ENCODE measurements at places on chromosomes 4 and X.

DNA sequence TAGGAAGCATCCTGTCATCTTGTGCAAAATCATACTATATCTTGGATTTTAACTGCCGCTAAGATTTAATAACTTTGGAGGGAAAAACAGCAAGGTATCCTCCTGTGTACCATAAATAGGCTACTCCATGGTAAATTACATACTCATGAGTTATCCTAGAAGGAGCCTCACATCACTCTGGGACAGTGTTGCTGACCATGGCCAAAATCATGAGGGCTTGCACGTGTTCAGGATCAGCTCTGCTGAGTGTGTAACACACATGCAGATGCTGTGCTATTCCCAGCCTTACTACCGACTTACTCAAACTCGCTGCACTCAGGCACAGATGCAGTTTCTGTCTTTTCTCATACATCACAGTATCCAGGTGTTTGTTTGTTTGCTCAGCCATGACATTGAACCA, 56.6 kb downstream of the DKK2 start:
- DNase-seq, result no peak

DNA sequence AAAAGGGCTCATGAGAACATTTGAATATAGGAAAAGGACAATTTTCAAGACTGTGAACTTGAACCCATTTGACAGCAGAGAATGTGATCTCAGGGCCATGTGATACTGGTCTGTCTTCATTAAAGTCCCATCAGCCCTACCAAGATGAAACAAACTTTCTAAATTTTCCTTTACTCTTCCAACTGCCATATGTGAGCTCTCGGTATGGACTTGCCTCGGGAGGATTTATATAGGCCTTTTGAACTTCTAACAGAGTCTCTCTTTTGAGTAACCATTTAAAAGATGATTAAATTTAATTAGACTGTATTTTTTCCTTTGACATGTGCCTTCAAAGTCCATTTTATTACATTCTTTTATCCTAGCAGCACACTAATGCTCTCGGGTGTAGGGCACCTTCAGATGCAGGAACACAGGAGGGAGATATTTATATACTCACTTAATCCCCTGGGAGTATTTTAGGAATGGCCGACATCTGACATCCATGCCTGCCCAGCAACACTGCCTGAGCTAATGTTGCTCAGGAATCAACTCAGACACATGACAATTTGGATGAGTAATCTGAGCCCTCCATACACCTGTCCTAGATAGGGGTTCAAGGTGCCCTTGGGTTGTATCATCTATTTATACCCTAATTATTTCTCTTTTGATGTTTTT, 155.0 kb downstream of the SLC7A11 start:
- DNase-seq, result no peak

DNA sequence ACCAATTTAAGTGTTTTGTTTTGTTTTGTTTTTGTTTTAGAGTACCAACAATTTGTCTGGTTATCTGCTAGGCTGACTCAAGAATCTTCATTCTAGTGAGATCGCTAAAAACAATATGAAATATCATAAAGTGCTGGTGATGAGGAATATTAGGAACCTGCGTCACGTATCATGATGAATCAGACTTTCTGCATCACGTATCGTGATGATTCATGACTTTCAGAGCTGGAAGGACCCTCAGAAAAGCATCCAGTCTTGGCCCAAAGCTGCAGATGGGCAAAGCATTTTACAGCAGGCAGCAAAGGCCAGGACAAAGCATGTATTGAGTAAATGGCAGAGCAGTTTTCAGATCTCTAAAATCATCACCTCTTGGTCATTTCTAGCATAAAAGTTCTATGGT, 278.0 kb upstream of the BOD1L1 start:
- DNase-seq, result no peak

GRCh38 chr4:177100307-177100706, 209.4 kb upstream of the NEIL3 start:
- DNase-seq, result no peak

- no peak for DNase-seq
Observed at GRCh38 chr4:23946299-23946698, 56.5 kb upstream of the PPARGC1A start.

GRCh38 chr4:148055844-148056243, 324.0 kb downstream of the ARHGAP10 start:
- DNase-seq, result no peak

- DNase-seq, result no peak
Observed at GRCh38 chrX:63101879-63102620, 249.1 kb downstream of the SPIN4 start.

DNA sequence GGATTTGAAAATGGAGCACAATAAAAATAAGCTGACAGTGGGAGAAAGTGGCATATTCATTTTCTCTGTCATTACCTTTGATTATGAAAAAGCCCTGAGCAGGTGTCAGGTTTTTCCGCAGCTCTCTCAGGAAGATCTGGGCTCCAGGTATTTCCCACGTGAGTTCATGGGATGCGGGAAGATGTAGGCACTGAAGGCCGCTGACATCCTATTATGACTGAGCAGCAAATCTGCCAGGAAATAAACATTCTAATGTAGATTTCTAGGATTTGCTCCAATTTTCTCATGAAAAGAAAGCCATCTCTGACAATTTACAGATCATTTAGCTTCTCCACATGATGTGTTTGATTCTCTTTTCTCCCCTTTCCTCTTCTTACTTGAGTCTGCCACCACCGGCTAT, 160.7 kb downstream of the KIT start:
- DNase-seq, result no peak

DNA sequence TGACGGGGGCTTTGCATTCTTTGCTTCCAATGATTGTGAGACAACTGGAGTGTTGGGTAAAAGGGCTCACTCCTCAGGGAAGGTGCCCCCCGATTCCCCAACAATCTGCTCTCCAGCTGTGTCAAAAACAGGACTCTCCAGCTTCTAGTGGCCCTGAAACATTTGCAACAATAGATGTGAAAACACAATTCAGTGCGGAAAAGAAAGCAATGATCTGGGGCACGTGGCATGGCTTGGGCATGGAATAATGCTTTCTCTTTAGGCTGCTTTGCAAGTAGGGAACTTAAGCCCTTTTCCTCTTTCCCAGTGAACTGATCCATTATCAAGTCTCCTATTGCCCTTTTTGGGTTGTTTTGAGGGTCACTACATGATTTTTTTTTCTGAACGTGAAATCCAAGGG, 239.9 kb downstream of the C4orf33 start:
- no peak for DNase-seq

GRCh38 chr4:137601934-137602333, 69.6 kb upstream of the PCDH18 start:
- no peak for DNase-seq

DNA sequence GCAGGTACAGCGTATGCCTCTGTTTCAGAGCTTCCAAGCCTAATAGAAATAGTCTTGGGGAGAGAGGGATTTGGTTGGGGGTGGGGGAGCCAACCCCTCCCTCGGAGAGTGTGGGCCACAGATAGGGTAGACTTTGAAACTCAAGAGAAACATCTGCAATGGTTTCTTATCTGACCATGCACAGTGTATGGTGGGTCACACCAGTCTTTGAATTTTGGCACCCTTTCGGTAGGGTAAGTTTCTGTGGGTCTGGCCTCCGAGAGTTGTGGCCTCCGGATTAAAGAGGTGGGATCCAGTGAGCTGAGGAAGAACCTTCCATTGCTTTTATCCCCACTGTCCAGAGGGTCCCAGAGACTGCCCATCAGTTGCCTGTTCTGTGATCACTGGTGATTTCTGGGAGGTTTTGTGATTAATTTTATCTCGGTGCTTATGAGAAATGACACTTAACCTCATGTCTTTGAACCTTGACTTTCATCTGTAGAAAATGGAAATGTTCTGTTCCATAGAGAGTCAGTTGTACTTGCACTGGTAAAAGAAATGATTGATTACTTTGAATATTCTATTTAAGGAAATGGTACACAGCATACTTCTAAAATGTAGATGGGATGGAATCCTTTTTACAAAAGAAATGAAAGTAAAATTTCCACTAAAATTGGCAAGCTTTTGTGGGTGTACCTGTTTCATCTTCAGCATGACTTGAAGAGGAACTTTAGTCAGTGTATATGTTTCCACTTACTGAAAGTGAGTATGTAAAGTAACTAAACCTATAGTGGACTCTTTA, 62.7 kb downstream of the TMEM131L start:
- DNase-seq, result no peak

GRCh38 chr4:76802236-76803021, 95.5 kb downstream of the SOWAHB start:
- DNase-seq, result no peak

- no peak for DNase-seq
Observed at GRCh38 chrX:10781847-10782530, 161.6 kb upstream of the MID1 start.

DNA sequence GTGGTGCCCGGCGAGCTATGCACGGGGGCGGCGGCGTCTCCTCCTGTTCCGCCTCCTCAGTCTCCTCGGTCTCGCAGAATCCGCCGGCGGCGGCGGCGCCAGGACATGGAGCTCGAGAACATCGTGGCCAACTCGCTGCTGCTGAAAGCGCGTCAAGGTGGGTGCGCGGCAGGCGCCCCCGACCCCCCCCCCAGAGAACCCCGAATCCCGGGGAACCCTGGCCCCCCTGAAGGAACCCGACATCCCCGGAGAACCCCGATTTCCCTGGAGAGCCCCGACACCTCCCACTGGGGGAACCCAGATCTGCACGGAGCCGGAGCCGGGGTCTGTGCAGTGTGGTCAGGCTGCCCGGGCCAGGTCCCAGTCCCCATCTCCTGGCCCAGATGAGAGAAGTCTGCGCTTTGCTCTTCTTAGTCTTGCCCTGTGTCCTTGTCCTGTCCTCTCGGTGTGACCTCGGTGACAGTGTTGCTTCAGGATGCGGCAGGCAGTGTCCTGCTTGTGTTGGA, 648 bp downstream of the GRK4 start:
- DNase-seq, result peak; percentile 31

DNA sequence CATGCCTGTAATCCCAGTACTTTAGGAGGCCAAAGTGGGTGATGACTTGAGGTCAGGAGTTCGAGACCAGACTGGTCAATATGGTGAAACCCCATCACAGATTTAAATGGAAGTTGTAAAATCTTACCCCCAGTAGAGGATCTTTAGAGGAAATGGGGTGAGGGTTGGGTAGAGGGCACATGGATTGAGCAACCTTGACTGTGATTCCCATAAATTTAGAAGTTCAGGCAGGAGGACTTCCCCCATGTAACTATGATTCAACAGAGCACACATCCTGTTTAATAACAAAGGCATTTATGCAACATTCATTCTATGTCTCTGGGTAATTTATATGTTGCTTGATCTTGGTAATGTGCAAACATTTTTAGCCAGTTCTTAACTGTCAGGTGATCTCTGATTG, 143.1 kb downstream of the RBM47 start:
- no peak for DNase-seq

DNA sequence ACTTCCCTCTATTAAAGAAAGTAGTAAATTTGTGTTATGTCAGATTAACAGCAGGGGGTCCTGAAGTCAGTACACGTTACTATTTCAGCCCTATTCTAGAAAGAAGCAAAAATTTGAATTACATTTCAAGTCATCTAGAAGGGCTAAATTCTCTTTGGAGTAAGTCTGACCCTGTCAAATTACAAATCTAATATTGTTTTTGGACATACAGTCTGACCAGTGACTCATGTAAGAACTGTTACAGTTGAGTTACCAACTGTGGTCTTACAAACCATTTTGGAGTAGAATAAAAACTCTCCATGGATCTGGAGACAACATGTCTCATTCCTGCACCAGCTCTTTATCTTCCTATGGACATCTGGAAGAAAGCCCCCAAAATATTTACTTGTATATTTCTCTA, 36.0 kb upstream of the GYPA start:
- DNase-seq, result no peak

DNA sequence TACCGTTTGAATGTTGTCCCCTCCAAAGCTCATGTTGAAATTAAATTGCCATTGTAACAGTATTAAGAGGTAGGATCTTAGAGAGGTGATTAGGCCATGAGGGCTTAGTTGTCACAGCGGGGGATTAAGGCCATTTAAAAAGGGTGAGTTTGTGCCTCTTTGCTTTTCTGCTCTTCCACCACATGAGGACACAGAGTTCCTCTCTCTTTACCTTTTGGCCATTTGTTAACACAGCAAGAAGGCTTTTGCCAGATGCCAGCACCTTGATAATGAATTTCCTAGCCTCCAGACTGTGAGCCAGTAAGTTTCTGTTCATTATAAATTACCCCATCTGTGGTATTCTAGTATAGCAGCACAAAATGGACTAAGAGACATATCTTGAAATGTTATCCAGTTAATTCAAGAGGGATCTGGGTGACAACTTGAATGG, 7.8 kb upstream of the HERC3 start:
- DNase-seq, result no peak

DNA sequence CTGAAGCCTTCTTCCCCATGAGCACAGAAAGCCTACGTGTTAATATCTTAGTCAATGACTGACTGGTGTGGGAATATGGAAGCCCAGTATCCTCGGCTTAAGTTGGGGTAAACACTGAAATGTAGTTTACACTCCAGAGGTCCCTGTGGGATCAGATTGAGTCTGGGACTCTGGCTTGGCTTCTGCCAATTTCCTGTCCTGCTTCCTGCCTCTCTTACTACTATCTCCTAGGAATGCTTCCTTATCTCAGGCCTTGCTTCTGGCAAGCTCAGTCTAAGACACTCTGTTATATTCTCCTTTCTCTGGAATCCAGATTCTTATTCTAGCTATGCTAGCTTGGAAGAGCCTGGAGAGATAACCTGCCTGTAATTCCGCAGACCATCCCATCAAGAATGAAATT, 174.0 kb upstream of the LDB2 start:
- no peak for DNase-seq

DNA sequence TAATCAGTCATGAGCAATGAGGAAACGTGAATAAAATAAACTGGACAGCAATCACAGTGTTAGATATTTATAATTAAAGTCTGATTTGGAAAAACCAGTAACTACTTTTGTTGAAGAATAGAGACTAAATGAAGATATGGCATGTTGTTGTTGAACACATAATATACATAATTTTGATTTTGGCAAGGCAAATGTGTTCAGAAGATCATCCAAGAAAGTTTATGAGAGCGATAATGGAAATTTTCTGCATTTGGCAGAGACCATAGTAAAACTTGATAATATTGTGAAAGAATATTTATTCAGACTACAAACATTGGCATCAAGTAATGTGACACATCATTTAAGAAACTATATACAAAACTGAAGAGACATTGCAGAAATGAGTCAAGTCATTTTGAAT, 620.7 kb downstream of the TMA16 start:
- no peak for DNase-seq
